ENCODE measurements at places on chromosomes 4 and X.
A peak's percentile ranks its signal among the peaks of the same experiment; 100 is the strongest.

- no peak for DNase-seq
These were observed 5.7 kb upstream of the ZNF330 start for GRCh38 chr4:141215030-141215429.

GRCh38 chr4:2812612-2813354 lies 19.9 kb downstream of the SH3BP2 start:
- DNase-seq = no peak

GRCh38 chr4:51943221-51943620 lies 76.9 kb downstream of the LRRC66 start:
- DNase-seq = no peak

- DNase-seq = no peak
These were observed 46.5 kb downstream of the RELL1 start for GRCh38 chr4:37639551-37640285.

- DNase-seq = no peak
These were observed 155.6 kb upstream of the PITX2 start for GRCh38 chr4:110778521-110778920.

DNA sequence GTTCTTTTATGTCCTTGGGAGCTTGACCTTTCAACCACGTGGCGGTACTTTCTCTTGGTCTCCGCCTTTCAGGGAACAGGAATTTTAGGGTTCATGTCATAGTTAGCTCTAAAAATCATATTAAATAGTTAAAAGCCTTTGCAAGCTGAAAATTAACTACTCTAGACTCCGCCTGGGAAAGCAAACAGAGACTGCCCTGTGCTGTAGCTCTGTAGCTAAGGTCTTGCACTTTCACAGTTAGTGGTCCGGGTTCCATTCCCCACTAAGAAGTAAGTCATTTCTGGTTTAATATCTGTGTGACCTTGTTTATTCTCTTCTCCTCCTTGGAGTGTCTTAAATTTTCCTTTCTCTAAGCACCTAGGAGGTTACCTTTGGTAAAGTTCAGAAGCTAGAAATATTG lies 118.2 kb downstream of the PHF8 start:
- DNase-seq = no peak

DNA sequence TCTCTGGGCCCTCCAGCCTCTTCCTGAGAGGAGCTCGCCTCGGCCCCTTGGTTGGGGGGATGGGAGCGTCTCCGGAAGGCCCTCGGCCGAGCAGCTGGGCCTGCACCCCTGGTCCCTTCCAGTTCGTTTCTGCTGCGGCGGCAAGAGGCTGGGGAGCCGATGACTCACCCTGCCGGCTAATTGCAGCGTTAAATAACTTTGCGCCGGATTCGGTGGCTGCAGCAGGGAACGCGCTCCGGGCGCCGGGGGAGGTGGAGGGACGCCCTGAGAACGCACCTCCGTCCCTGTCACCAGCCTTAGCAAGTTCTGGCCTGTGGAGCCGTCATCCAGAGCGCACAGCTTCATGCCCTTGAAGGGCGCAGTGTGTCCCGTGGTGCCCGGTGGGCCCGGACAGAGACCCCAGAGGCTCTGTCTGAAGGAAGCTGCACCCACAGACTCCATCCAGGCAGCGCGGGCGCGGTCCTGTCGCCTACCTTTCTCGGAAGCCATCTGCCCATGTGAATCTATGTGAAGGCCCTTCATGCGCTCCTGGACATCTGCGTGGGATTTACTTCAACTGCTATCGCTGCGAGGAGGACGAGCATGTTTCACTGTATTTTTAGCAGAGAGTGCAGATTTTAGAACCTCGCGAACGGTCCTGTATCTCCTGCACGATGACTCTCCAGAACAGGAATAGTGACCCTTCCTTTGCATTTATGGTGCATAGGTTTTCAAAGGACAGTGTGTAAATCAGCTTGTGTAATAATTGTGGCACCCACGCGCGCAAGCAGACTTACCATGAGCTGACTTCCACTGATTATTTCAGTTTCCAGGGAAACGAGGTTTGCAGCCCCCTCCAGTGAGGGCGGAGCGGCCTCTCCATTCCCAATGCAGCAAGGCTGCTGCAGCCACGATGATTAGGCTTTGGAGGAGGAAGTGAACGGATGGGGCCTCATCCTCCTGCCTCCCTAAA lies 1.7 kb upstream of the TMEM271 start:
- peak; percentile 30 for DNase-seq

- no peak for DNase-seq
These were observed 30.9 kb upstream of the SPOCK3 start for GRCh38 chr4:167265231-167265630.

- peak; percentile 23 for DNase-seq
These were observed 12.8 kb downstream of the AIMP1 start for GRCh38 chr4:106329041-106329618.

DNA sequence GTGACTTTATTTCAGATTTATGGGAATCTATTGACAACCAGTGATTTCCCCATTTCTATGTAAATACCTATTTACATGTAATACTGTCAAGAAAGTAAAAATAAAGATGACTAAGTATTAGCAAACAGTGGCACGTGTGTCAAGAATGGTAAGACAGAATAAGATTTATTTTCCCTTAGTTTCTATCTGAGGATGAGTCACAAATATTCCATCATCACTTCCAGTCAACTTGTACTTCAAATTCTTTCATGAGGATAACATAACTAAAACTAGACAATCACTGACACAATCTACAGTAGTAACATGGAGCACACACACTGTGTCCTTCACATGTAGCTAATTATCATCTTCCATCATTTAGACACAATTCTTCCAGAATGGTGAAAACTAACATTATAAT lies 625.3 kb upstream of the PCDH7 start:
- DNase-seq = no peak

DNA sequence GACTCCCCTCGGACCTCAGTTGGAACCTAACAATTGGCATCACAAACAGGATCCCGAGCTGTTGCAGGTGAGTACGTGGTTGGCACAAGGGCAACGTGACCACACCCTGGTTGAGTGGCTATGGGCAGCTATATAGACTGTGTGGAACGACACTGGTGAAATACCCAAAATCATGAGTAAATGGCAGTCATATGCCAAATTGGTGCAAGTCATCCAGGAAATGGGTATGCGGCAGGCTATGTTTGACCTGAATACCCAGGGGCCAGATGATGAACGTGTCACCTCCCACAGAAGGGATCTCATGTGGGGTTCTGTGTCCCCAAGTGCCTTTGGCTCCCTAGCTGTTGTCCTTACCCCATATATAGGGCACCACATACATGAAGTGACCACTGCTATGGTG lies 53.2 kb upstream of the CCDC149 start:
- DNase-seq = no peak

DNA sequence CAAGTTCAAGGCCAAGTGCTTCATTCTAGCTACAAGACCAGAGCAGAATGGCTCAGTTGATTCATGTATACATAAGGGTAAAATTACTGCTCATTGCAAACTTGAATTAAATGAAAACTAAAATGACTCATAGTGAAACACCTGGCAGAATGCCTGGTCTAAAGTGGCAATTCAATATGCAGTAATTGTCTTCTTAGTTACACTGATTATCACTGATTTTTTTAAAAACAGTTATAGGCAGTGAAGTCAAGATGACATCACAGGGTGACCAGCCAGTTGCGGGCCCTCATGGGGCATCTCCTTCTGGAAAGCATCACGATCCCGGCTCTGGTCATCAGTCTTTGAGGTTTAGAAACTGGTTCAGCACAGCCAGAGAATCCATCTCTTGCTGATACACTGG lies 154.2 kb downstream of the RAB28 start:
- no peak for DNase-seq

GRCh38 chr4:120714417-120715010 lies 208.0 kb downstream of the PRDM5 start:
- DNase-seq = peak; percentile 33

DNA sequence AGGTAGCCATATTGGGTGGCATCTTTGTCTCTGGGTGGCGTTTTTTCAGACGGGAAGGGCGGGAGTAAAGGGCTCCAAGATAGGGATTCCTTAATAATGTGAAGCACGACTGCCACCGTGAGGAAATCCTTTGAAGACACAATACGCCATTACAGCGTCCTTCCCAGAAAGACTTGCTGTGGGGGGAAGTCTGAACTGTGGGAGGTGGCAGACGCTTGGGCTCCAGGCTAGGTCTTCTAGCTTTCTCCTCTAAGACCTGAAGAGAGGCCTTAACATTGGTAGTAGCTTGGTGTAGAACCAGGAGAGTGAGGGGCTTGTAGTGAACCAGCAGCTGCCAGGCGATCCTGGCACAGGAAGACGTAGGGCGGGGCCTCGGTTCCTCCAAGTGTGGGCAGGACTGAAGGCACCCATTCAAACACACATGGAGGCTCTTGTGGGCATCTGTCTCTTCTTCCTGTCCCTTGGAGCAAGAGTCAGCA lies 197.3 kb downstream of the OR13H1 start:
- no peak for DNase-seq

GRCh38 chrX:25344161-25344936 lies 328.6 kb upstream of the ARX start:
- DNase-seq = peak; percentile 95

DNA sequence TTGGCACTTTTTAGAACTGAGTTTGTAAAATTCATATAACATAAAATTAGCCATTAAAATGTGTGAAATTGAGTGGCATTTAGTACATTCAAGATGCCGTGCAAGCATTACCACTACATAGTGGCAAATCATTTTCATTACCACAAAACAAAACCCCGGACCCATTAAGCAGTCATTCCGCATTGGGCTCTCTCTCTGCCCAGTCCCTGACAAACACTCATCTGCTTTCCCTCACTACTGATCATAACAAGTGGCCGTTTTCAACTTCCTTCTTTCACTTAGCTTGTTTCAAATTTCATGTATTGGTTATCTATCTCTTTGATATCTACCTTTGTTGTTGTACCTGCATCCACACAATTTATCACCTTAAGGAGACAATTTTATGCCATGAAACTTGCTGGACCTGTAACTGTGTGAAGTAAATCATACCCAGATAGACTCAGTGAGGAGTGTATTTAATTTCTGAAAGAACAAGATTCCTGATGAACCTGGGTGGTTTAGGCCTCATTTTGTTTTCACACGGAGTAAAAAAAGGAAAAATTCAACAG lies 202.1 kb downstream of the OR13H1 start:
- DNase-seq = no peak

GRCh38 chr4:160523231-160523630 lies 1420.4 kb downstream of the RAPGEF2 start:
- no peak for DNase-seq

DNA sequence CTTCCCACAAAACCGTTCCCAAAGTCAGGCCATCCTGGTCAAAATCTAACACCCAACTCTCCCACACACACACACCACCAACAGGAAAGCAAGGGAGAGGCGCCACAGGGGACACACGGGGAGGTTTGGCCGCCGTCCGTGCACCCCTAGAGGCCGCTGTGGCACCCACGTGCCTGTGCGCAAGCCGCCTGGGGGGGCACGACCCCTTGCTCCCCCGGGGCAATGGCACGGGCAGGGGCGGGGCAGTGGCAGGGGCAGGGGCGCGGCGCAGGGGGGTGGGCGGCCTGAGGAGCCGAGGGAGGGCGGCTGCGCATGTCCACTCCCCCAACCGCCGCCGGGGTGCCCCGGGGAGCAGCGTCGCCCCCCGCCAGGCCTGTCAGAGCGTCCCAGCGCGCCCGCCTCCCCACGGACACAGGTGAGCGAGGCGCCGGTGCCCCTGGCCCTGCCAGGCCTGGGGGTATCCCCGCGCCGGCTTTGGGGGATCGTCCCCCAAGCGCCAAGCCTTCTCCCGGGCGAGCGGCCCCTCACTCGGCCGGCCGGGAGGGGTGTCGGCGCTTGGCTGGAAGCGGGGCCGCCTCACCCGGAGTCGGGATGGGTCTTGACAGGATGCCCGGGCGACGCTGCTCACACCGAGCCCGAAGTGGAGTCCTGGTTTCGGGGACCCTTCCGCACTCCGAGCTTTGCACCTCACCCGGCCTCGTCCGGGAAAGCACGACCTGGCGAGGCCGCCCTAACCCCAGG lies at the start of gene ERAS:
Gene ERAS (plus strand): TSS at position 379 of the 741 bp plus-strand sequence. CDS start 2,611 bp downstream, outside the sequence.
- DNase-seq = no peak

DNA sequence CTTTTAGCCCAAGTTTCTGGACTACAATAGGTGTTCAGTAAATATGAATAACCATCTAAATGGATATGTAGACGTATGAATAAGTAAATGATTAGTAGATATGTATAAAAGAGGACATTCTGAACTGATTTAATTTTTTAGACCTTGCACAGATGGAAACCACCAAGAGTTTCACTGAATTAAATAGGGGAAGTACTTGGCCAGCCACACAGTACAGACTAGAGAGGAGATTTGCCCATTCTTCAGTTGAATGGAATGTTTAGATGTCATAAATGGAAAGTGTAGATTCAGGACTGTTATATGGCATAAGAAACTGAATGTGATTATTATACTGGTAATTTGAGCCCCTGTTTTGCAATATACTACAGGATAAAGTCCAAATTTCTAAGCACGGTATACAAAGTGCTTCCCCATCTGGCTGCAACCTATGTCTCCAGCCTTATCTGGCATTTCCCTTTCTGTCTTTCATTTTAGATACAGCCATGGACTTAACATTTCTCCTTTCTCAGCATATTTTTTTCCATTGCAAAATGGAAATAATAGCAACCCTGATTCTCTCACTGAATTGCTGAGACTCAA lies 137.8 kb upstream of the HS3ST1 start:
- no peak for DNase-seq

DNA sequence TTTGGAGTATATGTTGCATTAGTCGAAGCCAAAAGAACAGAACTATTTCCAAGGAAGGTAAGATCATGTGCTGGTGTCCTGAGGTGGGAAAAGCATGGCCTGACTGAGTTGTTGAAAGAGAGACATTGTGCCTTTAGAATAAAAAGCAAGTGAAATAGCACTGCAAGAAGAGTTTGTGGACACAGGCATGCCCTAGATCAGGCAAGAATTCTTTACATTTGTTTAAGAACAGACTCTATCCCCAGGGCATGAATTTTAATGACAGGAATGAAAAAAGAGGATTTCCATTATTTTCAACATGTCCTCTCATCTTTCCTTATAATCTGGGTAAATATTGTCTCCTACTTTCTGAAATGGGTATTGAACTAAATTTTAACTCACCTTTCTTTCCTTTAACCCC lies 516.2 kb upstream of the GALNT7 start:
- no peak for DNase-seq

DNA sequence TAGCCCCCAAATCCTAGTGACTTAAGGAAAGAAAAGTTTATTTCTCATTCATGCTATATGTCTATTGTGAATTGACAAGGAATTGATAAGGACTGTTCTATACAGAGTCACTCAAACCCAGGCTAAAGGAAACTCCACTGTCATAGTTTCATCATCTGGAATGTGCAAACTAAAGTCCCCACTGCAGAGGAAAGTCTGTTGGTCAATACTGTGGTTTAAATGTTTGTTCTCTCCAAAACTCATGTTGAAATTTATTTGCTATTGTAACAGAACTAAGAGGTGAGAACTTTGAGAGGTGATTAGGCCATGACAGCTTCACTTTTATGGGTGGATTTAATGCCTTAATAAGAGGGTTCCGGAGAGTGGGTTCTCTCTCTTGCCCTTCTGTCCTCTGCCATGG lies 149.6 kb downstream of the COX18 start:
- no peak for DNase-seq

GRCh38 chrX:2177541-2177940 lies 323.2 kb downstream of the DHRSX start:
- DNase-seq = no peak
